ENCODE measurements at places on chromosomes 16 and 17.

DNA sequence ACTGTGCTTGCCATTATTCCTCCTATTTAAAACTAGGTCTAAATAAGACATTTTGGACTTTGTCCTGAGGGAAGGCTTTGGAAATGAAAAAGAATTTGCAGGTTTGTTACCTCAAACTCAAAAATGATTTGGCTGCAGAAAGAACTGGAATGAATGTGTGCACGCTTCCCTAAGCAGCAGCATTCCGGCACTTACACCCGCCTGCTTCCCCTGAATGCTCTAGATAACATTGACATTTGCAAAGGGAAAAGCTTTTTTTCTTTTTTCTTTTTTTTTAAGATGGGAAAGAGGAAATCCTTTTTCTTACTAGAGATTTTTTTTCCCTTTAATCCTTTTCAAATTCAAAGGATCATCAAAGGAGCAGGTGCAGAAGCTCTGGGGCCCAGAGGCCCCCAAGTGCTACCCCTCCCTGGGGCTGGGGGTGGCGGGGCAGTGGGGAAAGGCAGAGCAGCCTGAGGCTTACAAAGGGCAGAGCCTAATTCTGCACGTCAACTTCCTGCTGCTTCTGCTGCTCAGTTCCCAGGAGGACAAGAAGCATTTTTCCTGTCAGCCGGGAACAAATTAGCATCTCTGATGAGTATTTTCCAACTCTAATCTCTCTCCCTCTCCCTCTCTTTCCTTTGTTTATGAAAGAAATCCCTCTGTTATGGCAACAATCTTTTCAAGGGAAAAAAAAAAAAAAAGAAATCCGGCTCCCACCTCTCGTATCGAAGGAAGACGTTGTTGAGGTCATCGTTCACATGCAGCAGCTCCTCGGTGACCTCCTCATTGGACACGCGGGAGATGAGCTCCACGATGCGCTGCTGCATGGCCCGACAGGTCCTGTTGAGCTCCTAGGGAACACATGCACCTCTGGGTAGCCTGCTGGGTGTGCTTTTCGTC is 32.1 kb upstream of the SREBF1 start:
- no peak overlapping the region for H3K4me3 ChIP-seq
- H3K27me3 ChIP-seq = no peaks in the 10 kb centered on the region
- no peak overlapping the region for H3K27ac ChIP-seq
- H3K4me1 ChIP-seq = no peaks in the 10 kb centered on the region
- DNase-seq = no peak

- DNase-seq = no peak
- H3K36me3 ChIP-seq = peaks cover 22% of the 10 kb centered on the region
- H3K4me3 ChIP-seq = peak overlapping the region; percentile 60
Measured at GRCh38 chr17:49746791-49747490, 17.0 kb downstream of the FAM117A start.

DNA sequence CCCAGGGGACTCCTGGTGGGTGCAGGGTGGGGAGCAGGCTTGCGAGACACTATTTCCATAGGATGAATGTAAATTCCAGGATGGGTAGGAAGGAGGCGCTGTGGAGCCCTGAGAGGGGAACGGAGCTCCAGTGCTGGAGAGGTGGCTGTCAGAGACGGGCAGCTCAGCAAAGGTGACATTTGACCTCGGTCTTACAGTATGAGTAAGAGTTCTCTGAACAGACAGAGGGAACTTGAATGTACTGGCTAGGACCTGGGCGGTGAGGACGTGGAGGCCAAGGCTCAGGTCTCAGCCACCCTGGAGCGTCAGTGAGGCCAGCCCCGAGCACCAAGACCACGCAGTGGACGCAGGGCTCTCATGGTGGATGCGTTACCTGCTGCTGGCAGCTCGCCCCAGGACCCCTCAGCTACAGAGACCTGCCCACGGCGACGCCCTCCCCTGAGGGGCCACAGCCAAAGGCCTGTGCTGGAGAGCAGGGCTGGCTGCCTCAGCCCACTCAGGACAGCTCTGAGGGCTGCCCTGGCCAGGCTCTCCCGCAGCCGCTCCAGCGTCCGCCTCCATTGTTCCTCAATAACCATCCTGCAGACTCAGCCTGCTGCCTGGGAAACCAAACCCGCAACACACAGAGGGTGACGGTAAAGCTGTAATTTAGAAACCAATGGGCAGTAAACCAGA is 65.9 kb upstream of the TNRC6C start:
- H3K4me1 ChIP-seq = peaks cover 24% of the 10 kb centered on the region
- H3K27ac ChIP-seq = no peak overlapping the region
- no peaks in the 10 kb centered on the region for H3K27me3 ChIP-seq

GRCh38 chr17:76416457-76416856 is 32.0 kb downstream of the SPHK1 start:
- H3K27ac ChIP-seq = no peak overlapping the region
- no peak overlapping the region for H3K4me3 ChIP-seq
- no peaks in the 10 kb centered on the region for H3K36me3 ChIP-seq

GRCh38 chr16:17451843-17452242 is 18.9 kb downstream of the XYLT1 start:
- peaks cover 7% of the 10 kb centered on the region for H3K36me3 ChIP-seq
- H3K4me3 ChIP-seq = peak overlapping the region; percentile 31
- no peak overlapping the region for H3K27ac ChIP-seq

DNA sequence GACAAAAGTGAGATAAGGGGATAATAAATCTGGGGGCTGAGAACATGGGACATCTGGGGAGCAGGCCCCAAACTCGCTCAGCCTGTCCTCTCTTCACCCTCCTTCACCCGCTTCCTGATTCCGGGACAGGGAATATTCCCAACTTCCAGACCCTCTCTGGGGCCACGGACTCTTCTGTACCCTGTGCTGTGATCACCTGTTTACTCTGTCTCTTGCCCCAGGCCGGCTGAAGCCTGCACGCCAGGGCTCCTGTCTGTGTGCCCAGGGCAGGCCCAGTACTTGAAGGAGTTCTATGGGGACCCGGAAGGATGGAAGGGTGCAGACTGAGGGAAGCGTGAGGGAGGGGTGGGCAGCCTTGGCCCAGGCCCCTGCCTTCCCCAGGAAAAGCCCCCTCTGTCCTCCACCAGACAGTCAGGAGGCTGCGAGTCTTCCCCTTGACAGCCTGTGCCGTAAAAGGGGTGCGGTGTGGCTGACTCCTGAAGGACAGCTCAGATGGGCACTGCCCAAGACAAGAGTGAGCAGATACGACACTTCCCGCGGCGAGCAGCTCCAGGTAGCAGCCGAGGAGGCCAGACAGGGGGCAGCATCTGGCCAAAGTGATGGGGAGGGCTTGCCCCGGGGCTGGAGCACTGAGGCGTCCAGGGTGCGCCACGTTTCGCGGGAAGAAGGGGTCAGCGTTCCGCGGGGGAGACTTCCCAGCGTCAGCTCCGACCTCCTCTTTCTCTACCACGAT is 1.0 kb upstream of the CCNF start:
- DNase-seq = no peak
- H3K36me3 ChIP-seq = peaks cover 9% of the 10 kb centered on the region
- H3K27me3 ChIP-seq = no peaks in the 10 kb centered on the region
- H3K4me3 ChIP-seq = peak overlapping the region; percentile 87
- peaks cover 22% of the 10 kb centered on the region for H3K4me1 ChIP-seq

GRCh38 chr16:68760671-68761275 is 23.7 kb downstream of the CDH1 start:
- peaks cover 2% of the 10 kb centered on the region for H3K36me3 ChIP-seq
- DNase-seq = no peak
- peaks cover 27% of the 10 kb centered on the region for H3K4me1 ChIP-seq
- no peaks in the 10 kb centered on the region for H3K27me3 ChIP-seq

- no peaks in the 10 kb centered on the region for H3K27me3 ChIP-seq
- H3K4me1 ChIP-seq = peaks cover 13% of the 10 kb centered on the region
- no peak for DNase-seq
- no peak overlapping the region for H3K27ac ChIP-seq
- peaks cover 2% of the 10 kb centered on the region for H3K36me3 ChIP-seq
Measured at GRCh38 chr17:82693168-82693867, 5.2 kb downstream of the RAB40B start.

DNA sequence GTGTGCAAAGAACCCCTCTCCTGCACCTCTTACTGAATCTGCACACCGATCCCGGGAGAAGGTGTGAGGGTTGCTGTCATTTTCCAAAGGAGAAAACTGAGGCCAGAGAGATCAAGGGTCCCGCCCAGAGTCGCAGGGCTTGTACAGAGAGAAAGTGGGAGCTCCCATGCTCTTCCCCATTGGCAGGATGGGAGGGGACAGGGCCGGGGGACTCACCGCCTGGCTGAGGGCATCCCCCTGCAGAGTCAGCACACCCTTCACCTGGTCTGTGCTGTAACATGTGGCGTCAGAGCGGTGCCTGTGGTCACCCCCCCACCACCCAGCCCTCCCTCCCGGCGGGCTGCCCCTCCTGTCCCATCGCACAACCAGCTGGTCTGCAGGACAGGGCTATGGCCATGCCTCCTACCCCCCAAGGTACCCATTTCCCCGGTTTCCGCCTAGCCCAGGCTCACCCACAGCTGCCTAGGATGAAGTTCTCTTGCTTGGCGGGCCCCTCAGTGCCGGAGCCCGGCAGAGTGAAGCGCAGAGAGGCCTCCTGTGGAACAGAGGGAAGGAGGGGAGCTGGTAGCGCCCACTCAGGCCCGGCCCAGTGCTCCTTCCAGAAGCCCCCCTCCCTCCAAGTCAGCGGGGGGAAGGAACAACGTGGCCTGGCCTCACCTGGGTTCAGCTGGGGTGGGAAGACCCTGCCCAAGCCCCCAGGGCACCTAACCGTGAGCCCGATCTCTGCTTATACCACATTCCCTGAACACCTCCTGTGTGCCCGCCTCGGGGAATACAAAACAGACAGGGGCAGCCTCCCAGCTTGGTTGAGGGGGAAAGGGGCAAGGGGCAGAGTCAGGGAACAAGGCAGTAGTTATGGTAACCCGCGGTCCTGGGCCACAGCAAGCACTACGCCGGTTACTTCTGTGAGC is 1.1 kb downstream of the ROGDI start:
- no peak for DNase-seq
- no peaks in the 10 kb centered on the region for H3K27me3 ChIP-seq
- H3K36me3 ChIP-seq = peaks cover 6% of the 10 kb centered on the region

DNA sequence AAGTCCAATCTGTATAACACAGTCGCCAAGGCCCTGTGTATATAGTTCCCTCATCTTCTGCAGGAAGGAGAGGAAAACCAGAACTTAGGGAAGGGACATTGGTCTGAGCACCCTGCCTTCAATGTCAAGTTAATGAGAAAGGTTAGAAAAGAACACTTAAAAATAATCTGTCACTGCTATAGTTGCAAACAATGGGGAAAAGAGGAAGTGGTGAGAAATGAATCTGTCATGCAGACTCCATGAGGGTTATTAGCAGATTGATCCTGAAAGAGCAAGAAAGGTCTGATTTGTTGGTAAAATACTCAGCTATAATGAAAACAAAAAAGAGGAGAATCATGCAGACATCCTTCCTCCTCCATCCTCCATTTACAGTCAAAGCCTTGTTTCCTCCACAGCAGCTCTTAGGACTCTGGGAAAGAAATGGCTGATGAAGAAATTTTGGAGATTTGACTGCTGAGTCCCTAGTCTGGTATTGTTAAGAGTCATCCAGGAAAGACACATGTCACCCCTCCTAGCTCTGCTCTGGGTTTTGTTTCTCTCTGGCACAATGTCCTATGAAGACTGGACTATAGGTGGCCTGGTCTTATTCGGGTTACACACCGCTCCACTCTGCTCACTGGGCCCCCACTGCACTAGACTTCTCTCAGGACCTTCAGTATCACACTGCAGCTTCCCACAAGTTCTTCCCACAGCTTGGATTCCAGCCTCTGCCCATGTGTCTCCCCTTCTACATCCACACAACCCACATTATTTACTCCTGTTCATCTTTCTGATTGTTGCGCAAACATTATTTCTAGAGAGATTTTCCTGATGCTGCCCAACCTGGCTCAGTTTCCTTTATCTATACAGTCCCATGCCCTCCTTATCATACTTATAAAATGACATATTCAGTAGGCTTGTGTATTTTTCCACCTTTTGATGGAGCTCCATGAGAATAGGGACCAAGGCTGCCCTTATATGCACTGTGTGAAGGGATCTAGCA is 56.5 kb upstream of the XYLT1 start:
- H3K4me1 ChIP-seq = peaks cover 14% of the 10 kb centered on the region
- no peaks in the 10 kb centered on the region for H3K36me3 ChIP-seq
- no peak overlapping the region for H3K4me3 ChIP-seq
- H3K27ac ChIP-seq = no peak overlapping the region

DNA sequence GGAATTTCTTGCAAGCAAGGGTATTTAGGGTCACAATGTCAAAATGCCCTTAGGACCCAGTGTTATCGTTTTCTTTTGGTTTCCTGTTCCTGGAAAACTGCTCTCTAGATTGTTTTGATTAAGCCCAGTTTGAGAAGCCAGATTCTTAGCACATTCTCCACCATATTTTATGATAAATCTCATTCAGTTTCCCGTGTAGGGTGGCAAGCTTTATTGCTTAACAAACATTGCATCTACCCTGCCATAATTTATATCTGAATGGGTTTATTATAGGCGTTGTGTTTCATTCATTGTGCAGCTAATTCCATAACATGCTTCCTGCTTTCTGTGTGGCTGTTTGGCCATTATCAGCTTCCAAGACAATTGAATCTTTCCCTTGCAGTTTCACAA is 389.1 kb upstream of the DYNLRB2 start:
- no peaks in the 10 kb centered on the region for H3K4me1 ChIP-seq
- DNase-seq = no peak
- H3K27me3 ChIP-seq = peaks cover 36% of the 10 kb centered on the region
- no peaks in the 10 kb centered on the region for H3K36me3 ChIP-seq

- peaks cover 45% of the 10 kb centered on the region for H3K4me1 ChIP-seq
- no peak for DNase-seq
- H3K4me3 ChIP-seq = peak overlapping the region; percentile 76
- peaks cover 10% of the 10 kb centered on the region for H3K36me3 ChIP-seq
- no peak overlapping the region for H3K27ac ChIP-seq
Measured at GRCh38 chr16:85612191-85612800, 826 bp upstream of the GSE1 start.

DNA sequence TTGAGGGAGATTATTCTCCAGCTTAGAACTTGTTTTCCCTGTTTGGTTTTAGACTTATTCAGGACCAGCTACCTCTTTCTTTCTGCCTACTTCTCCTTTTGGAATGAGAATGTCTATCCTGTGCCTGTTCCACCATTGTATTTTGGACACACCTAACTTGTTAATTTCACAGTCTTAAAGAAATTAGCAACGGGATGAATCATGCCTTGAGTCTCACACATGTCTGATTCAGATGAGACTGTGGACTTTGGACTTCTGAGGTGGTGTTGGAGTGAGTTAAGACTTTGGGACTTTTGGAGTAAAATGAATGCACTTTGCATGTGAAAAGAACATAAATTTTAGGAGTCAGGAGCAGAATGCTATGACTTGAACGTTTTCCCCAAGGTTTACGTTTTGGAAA is 581.4 kb downstream of the CDH11 start:
- H3K27me3 ChIP-seq = no peaks in the 10 kb centered on the region
- no peaks in the 10 kb centered on the region for H3K4me1 ChIP-seq
